C1 segment of cervical spinal cord (tissue), 14 donors: ENCODE measurements at places on chromosomes 2 and 18.

GRCh38 chr2:138779406-138779780, 797 bp downstream of the NXPH2 start:
- DNase-seq = no peak

DNA sequence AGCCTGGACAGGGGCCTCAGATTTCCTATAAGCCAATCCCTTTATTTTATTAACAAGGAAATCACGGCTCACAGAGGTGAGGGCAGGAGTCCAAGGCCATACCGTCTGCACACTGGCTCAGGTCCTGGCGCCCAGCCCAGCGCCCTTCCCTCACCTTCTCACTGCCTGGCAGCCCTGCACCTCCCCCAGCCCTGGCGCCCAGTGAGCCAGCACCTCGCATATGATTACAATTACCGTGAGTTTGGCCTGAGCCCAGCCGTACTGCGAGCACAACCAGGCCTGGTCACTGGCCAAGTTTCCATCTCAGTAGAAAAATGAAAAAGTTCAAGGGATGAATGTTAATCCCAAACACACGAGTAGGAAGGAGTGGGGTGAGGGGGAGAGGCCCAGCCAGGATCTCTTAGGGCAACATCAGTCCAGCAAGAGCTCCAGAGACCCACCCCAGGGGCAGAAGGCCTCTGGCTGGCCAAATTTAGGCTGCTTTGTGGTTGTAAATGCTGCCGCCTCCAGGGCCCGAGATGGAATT, 68.4 kb downstream of the MCFD2 start:
- DNase-seq = peak; percentile 44

DNA sequence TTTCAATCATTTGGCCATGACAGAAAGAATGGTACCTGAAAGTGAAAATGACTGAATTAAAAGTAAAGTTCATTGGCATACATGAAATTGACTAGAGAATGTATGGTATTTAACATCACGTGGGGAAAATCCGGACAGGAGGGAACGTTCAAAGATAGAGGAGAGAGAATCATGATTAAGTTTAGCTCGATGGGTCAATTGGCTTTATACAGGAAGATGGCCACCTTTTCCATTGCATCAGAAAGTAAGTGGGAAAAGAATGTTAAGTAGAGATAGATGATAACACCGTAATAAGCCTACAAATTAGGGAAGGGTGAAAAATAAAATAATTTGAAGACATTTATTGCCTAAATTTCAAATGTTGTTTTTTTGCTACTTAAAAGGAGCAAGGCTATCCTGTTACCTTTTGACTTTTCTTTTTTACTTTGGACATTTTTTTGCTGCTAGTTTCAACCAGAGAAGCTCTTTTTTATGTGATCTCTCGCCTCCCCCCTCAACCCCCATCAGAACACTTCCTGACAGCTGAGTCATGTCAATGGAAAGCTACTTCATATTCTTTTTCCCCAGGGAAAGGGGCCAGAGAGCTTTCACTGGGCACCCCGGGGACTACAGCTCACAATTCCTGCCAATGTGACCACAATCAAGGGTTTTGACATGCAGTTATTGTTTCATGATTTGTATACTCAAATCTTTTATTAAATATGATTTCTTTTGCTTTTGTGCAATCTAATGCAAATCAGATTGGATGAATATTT, 767 bp upstream of the CCDC102B start:
- no peak for DNase-seq

DNA sequence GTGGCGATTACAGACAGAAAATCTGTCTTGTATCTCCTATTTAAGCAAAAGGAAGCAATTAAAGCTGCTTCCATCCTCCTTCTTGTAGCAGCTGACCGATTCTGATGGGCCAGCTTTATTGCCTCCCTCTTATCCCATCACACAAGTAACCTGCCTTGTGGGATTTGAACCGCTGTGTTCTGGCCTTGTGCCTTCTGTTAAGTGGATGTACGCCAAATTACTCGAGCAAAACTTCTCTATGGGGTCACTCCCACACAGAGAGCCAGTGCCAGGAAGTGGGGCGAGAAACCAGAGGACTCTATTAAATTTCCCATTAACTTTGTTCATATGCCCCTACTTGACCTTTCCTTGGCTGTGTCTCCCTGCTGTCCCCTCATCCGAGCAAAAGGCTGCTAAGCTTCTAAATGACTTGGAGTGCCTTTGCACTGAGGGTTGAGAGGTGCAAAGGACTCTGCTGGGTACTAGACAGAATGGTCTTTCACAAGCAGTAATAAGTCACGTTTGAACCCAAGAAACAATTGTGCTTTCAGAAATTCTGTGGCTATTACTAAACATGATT, 672.5 kb downstream of the MBD2 start:
- DNase-seq = no peak

DNA sequence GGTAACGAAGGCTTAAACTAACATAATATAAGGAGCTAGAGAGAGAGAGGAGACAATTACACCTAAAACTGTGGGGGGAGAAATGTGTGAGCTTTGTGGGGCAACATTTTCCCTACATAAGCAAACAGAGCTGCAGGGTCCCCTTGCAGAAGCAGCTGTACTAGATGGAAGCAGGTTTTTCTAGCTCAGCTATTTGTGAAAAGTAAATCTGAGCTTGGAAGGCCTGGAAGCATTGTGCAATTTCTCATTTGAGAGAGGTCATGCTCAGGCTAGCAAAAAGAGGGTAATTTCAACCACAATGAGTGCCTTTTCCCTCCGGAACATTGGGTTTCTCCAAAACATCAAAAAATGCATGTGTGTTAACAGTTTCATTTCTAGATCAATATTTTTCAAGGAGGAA, 130.0 kb downstream of the ARL4C start:
- DNase-seq = no peak

- DNase-seq = no peak
Observed at GRCh38 chr2:55899881-55900280, 23.7 kb downstream of the EFEMP1 start.

DNA sequence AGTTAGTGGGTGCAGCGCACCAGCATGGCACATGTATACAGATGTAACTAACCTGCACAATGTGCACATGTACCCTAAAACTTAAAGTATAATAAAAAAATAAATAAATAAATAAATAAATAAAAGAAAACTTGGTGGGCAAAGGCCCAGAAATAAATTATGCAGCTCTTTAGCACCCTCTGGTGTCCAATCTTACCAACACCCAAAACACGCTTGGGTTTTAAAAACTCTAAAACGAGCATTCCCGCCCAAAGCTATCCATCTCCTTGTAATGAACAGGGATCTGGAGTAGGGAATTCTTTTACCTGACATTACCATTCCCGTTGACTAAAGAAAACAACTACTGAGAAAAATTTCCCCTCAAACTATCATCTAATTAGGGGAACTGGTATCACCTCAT, 2005.9 kb upstream of the CELF4 start:
- no peak for DNase-seq

GRCh38 chr2:118645876-118646275, 201.6 kb downstream of the EN1 start:
- no peak for DNase-seq

DNA sequence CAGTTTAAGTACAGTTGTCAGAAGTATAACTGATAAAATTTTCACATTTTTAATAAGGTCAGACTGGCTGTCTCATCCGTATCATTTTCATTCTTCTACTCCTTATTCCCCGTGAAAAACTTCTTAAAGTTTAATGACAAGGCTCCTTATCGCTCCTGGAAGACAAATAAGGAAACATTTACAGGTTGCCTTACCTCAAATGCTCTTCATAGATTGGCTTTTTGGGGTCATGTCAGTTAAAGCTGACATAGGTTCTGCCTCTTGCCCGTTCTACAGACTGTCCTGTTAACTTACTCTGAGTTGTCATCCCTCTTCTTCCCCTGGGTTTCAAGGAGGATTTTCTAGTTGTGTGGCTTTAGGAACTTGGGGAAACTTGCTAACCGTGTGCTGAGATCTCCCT, 75.3 kb downstream of the TANC1 start:
- no peak for DNase-seq

DNA sequence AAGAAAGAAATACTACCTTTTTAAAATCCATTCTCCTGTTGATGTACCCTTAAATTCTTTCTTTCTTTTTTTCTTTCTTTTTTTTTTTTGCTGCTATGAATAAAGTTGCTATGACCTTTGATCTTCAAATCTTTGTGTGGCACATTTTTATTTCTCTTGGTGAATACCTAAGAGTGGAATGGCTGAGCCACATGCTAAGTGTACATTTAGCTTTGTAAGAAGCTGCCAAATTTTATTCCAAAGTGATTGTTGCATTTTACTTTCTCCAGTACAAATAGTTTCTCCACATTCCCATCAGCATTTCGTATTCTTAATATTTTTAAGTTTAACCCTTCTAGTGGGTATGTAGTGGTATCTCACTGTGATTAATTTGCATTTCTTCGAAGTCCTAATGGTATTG, 88.8 kb upstream of the RAB27B start:
- DNase-seq = no peak
